ENCODE measurements at places on chromosomes 11 and 22.

DNA sequence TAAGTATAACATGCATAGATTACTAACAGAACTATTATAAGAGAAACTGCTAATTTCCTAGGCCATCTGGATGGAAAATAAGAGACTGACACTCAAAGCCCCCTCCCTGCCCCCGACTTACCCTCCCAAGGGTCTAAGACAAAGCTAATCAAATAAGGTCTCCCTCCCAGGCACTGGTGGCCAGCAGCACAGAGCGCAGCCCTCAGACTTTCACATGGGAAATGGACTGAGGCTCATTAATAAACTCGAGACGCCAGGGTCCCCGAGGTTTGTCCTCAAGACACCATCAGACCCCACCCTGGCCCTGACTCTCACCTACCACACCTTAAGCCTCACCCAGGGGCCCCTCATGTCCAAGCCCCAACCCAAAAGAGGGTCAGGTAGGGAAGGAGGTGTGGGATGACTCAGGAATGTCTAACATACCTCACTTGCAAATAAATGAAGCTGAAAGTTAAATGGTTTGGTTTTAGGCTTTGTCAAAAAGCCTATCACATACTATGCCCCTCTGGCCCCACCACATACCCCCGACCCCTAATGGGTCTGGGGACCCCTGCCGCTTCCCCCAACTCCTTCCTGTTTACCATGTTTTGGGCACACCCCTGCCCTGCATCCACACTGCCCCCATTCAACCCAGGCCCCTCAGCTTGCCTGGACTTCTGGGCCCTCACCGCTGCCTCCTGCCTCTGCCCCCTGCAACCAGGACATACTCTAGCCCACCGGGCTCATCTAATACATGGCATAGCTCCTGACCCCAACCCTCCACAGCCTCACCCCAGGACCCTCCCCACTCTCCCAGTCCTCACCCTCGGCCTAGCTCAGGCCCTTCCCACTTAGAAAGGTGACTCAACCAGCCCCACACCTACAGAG, 11.4 kb downstream of the ARAP1 start:
- DNase-seq = no peak

GRCh38 chr11:47391077-47391583, 12.8 kb upstream of the SPI1 start:
- no peak for DNase-seq

GRCh38 chr22:49147617-49148175, 680.0 kb downstream of the BRD1 start:
- DNase-seq = no peak

- no peak for DNase-seq
These were observed 5.9 kb upstream of the HMOX1 start for GRCh38 chr22:35375031-35375430.

GRCh38 chr11:34860518-34860917, 55.7 kb downstream of the APIP start:
- no peak for DNase-seq

Data from fibroblast of skin of back (primary cell).